ENCODE measurements at places on chromosomes 1 and 21.

- no peak for DNase-seq
These were observed 269.0 kb upstream of the PRMT6 start for GRCh38 chr1:106787520-106787919.

DNA sequence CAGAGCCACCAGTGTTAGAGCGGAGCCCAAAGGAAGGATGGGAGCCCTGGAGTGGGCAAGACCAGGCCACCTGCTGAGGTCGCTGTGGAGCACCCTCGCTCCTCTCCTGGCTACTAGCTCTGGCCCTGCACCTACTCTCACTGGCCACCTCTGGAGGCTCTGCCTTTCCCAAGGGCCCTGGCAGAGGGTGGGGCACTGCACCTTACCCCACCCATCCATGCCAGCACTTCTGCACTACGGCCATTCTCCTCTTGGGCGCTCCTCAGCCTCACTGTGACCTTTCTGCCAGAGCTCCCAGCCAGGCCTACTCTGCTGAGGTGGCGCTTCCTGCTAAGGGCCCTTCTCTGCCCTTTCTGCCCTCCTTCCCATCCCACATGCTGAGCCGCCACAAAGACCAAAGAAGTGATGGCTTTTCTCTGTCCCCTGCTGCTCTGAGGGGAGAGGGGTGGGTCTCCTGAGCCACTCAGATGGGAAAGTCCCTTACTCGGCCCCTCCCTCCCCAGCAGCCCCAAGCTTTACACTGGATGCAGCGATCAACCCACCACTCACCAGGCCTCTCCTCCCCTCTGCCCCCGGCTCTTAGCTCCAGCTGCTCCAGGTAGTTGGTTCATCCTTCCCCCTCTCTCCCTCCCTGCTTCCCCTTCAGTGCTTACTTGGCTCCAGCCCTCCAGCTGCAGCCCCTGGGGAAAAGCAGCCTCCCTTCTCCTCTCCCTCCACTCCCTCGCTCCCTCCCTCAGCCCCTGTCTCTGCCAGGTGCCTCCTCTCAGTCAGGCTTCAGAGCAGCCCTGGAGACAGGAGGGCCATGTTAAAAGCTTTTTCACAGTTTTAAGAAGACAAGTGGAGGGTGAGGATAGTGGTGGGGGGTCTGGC lies 14.8 kb upstream of the TMEM222 start:
- DNase-seq, result no peak

- peak; percentile 58 for DNase-seq
These were observed 414 bp downstream of the GPR153 start for GRCh38 chr1:6260433-6260934.

GRCh38 chr1:119052267-119052666 lies 64.1 kb upstream of the TBX15 start:
- DNase-seq, result no peak

DNA sequence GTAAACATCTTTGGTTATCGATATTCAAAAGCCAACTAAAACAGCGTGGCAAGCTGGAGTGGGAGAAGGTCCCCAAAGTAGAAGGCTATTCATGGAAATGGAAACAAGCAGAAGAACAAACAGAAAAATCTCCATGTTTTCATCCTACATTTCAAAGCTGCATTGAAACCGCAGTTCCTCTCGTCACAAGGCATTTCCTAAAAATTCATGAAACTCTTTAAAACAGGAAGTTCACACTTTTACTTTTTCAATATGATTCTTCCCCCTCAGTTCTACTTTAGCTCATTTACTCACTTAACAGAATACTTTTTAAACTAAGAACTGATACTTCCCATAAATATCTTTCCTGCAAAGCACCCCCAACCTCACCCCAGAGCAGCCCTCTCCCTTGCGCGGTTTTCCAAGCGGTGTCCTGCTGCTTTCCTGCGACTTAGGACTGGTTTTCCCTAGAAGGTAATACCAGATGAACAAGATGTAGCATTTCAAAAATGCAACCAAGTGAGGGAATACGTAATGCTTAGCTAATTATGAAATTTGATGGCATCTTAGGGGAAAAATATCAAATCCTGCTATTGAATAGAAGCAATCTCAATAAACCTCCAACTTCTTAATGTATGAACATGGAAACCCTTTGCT lies 228.3 kb upstream of the PKN2 start:
- DNase-seq, result no peak

DNA sequence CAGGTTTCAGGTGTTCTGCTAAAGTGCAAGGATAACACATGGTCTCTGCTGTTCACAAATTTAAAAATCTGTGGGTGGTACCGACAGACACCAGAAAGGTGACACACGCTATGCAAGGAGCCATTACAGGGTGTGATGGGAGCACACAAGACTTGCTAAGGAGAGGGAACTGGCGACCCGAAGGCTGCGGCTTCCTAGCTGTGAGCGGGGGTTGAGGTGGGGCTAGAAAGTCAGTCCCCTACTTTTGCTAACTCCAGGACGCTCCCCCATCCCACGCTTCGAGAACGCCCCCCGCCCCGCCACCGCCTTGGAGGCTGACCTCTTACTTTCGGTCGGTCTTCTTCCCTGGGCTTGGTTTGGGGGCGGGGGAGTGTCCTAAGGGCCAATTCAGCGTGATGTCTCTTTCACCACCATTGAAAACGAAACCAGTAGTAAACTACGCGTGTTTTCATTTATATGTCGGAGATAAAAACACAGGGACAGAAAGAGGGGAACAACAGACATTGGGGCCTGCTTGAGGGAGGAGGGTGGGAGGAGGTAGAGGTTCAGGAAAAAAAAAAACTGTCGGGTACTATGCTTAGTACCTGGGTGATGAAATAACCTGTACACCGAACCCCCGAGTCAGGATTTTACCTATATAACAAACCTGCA lies 1.1 kb downstream of the CKS1B start:
- DNase-seq, result peak; percentile 57

DNA sequence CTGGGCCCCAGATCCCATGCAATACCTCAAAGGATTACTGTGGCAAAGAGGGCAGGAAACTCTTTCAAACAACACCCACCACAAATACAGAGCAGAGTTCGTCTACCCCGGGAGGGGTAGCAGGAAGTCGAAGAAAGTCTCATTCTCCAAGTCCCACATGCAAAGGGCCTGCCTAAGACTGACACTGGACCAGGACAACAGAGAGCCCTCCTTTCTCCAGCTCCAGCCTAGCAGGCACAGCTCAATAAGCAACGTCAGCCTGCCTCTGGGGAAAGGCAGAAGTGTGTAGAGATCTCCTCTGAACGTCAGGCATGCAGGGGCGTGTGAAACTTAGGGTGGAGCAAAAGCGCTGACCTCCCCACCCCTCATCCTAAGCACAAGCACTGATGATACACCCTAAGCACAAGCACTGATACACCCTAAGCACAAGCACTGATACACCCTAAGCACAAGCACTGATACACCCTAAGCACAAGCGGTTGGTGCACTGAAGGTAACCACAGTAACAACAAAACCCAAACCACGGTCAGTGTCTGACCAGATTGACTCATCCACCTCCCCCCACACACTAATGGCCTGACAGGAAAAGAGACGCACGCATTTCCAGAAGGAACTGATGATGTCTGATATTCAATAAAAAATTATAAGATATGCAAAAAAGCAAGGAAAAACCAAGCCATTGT lies 1.3 kb downstream of the KRTAP12-3 start:
- DNase-seq, result no peak

- DNase-seq, result no peak
These were observed 17.3 kb downstream of the S1PR1 start for GRCh38 chr1:101253976-101254674.

DNA sequence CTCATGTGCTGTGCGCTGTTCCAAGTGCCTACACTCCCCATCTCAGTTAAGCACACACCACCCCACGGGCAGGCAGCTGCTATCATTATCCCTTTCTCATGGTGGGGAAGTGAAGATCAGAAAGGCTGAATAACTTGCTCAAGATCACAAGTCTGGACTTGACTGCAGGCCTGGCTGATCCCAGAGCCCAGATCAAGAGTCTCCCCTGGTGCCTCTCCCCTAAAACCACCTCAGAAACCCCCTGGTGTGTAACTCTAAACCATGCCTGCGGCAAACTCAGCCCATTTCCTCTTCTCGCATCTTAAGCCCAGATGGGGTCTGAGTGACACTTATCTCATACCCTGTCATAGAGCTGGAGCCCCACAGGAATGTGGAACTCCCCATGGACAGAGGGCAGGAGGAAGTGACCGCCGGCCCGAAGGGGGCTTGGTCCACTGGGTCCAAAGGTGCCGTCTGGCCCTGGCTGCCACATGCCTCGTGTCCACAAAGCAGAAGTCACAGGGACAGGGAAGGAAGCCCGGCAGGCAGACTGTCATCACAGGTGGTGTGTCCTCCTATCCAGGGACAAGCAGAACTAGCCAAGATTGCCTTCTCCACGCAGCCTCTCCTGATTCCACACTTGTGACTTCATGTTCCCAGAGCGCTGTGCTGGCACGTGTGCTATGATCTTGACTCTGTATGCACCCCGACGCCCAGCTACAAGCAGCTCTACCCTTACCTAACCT lies 92.1 kb downstream of the SYF2 start:
- peak; percentile 76 for DNase-seq

DNA sequence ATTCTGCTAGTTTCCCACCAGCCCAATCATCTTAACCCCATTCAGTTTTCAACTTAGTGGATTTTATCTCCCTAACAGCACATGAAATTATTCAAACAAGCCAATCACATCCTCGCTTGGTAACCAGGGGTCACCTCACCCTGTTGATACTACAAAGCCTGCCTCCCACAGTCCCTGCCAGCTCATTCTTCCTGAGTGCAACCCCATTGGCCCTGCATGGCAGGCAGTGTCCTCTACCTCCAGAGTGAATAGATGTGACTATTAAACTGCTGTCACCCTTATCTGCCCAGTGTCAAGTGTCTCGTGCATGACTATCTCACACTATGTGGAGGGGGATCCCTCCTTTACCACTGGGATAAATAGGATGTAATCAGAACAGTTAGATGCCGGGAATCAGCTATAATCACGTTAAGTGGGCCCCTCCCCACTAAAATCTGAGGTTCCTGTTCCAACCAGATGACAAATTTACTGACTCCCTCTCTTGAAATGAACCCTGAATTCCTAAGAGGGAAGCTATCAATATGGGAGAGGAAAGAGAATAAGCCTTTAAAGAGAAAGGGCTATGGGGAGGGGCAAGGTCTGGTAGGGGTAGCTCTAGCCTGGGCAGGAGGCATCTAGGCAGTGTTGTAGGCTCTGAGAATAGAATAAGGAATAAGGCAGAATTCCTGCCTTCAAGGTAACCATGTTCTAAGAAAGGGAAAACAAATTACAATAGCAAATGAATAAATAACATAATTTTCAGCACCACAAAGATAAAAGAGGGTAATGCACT lies 155.9 kb downstream of the SLC30A10 start:
- no peak for DNase-seq

GRCh38 chr1:15417059-15417934 lies 7.6 kb downstream of the EFHD2 start:
- peak; percentile 46 for DNase-seq

DNA sequence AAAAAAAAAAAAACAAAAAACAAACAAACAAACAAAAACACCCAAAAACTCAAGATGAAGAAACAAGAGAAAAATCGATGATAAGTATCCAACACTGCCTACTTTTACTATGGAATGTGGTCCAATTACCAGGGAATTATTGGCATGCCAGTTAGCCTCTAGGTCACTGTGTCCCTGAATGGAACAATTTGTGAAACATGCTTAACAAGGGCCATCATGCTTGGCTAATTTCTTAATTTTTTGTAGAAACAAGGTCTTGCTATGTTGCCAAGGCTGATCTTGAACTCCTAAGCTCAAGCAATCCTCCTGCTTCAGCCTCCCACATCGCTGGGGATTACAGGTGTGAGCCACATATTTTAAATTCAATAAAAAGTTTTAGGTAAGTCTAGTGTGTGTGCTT lies 23.9 kb downstream of the PLPP3 start:
- DNase-seq, result no peak

GRCh38 chr1:26999440-26999987 lies 6.0 kb downstream of the TRNP1 start:
- DNase-seq, result no peak

- no peak for DNase-seq
These were observed 338.0 kb downstream of the MATN1 start for GRCh38 chr1:30385246-30385995.

GRCh38 chr1:240465531-240465940 lies 146.4 kb downstream of the GREM2 start:
- DNase-seq, result no peak

DNA sequence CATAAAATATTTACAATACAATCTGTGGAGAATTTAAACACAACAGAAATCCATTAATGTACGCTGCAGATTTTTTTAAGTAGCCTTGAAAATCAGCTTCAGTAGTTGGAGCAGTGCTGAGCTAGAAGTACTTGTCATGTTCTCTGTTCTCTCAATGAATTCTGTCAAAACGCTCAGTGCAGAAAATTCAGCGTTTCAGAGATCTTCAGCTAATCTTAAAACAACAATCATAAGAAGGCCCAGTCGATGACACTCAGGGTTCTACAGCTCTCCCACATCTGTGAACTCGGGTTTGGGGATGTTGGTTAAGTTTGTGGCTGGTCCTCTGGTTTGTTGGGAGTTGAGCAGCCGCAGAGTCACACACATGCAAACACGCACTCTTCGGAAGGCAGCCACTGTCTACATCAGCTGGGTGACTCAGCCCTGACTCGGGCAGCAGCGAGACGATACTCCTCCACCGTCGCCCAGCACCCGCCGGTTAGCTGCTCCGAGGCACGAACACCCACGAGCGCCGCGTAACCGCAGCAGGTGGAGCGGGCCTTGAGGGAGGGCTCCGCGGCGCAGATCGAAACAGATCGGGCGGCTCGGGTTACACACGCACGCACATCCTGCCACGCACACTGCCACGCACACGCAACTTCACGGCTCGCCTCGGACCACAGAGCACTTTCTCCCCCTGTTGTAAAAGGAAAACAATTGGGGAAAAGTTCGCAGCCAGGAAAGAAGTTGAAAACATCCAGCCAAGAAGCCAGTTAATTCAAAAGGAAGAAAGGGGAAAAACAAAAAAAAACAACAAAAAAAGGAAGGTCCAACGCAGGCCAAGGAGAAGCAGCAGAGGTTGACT lies 161.2 kb downstream of the RUNX1 start:
- peak; percentile 83 for DNase-seq

DNA sequence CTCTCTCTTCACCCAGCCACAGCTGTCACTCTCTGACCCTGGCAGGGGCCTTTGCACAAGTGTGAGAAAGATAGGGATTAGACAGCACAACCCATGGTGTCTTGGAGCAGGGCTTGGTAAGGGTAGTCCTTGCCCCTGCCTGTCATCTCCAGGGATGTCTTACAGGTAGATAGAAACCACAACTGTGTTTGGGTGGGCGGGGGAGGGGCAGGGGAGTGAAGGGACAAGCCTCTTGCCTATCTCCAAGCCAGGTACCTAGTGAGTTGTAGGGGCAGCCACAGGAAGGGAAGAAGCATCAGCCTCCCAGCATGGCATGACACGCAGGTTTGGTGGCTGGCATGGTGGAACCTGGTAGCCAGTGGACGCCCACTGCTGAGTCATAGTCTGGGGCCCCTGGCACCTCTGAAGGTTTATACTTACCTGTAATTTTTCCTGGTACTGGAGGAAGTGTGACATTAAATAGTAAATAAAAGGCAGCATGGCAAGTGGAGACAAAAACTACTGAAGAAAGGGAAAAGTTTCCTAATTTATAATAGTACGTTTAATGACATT lies 97.5 kb downstream of the CLEC20A start:
- DNase-seq, result no peak

- DNase-seq, result no peak
These were observed 2.4 kb downstream of the PLPPR4 start for GRCh38 chr1:99266726-99267125.

All from GM10248 (cell line).